ENCODE measurements at places on chromosomes 2 and 18.

GRCh38 chr2:201093573-201093972 lies 21.8 kb downstream of the NDUFB3 start:
- DNase-seq: no peak

GRCh38 chr2:134736167-134736880 lies 17.5 kb upstream of the TMEM163 start:
- no peak for DNase-seq

DNA sequence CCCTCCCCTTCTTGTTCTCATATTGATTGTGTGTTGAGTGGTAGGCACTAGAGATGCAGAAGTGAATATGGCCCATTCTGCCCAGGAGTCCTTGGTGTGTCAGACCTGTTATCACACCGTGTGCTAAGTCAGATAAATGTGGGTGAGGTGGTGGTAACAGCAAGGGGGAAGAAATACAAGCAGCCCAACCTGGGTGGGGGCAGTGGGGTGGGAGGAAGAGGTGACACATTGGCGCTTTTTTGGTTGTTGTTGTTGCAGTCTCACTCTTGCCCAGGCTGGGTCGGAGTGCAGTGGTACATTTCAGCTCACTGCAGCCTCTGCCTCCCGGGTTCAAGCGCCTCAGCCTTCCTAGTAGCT lies 12.8 kb downstream of the B3GNT2 start:
- no peak for DNase-seq

GRCh38 chr2:14804902-14805301 lies 172.4 kb downstream of the LRATD1 start:
- DNase-seq: no peak
